Endothelial cell (in vitro differentiated cells): ENCODE measurements at places on chromosomes 5 and 9. TPM values are rescaled to one million over a fixed set of nuclear protein-coding genes. Genes with fewer than 3 reads are reported as not detected.

GRCh38 chr9:91211414-91211813, 150.3 kb downstream of the AUH start:
- DNase-seq: no peak

DNA sequence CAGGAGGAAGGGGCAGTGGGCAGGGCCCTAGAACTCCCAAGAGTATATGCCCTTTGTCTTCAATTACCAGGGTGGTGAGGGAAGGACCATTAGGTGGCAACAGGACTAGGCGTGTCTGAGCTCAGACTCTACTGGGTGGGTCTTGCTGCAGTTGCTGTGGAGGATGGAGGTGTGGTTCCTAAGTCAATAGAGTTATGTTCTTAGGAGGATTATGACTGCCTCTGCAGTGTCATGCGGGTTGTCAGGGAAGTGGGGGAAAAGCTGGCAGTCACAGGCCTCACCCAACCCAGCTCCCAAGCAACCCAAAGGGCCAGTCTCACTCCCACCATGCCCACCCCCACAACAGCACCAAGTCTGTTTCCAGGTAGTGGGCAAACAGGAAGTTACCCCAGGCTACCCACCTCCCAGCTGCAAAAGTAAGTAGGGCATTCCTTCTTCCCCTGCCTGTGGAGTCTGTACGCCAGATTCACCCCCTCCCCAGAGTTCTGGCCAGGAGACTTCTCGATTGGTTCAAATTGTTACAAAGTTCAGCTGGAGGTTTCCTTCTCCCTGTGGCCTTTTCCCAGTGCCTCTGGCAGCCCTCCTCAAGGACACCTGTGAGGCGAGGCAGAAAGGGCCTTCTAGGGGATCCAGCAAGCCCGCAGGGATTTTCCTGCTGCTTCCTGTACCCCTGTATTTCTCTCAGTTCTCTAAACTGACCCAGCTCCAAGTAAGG, 145.3 kb downstream of the HINT1 start:
- no peak for DNase-seq

FST gene
- 3.3 TPM for total RNA-seq

CENPK gene
- 28.9 TPM for total RNA-seq

IL12B gene
- total RNA-seq: not detected
